ENCODE measurements at places on chromosomes 4 and X. TPM values are rescaled to one million over a fixed set of nuclear protein-coding genes. Genes with fewer than 3 reads are reported as not detected.

The LANCL3 gene
- not detected for total RNA-seq

The LRP2BP gene
- total RNA-seq: not detected

The TLR3 gene
- total RNA-seq: 0.54 TPM

The HPGDS gene
- total RNA-seq: not detected

The GUCY1B1 gene
- 2.1 TPM for total RNA-seq
